ENCODE measurements at places on chromosomes 6 and 20. TPM values are rescaled to one million over a fixed set of nuclear protein-coding genes. Genes with fewer than 3 reads are reported as not detected.

- peaks cover 76% of the 10 kb centered on the region for H3K36me3 ChIP-seq
- H3K27ac ChIP-seq = peak overlapping the region; percentile 37
- DNase-seq = no peak
- H3K4me1 ChIP-seq = peaks cover 54% of the 10 kb centered on the region
Measured at GRCh38 chr6:35583893-35584688, 71.4 kb upstream of the TULP1 start.

GRCh38 chr20:52867305-52867704 is 104.9 kb upstream of the TSHZ2 start:
- no peaks in the 10 kb centered on the region for H3K36me3 ChIP-seq
- no peak overlapping the region for H3K27ac ChIP-seq
- DNase-seq = no peak
- H3K27me3 ChIP-seq = no peaks in the 10 kb centered on the region
- no peaks in the 10 kb centered on the region for H3K4me1 ChIP-seq

GRCh38 chr6:10315034-10315433 is 99.8 kb downstream of the TFAP2A start:
- no peak overlapping the region for H3K4me3 ChIP-seq
- no peak for DNase-seq
- no peaks in the 10 kb centered on the region for H3K36me3 ChIP-seq
- no peaks in the 10 kb centered on the region for H3K27me3 ChIP-seq
- peaks cover 33% of the 10 kb centered on the region for H3K4me1 ChIP-seq

Gene EYS
- not detected for total RNA-seq

Gene MUCL3
- total RNA-seq = not detected

GRCh38 chr6:95248499-95248898 is 328.8 kb upstream of the MANEA start:
- no peak overlapping the region for H3K4me3 ChIP-seq
- no peak overlapping the region for H3K27ac ChIP-seq
- no peaks in the 10 kb centered on the region for H3K4me1 ChIP-seq
- H3K36me3 ChIP-seq = no peaks in the 10 kb centered on the region
- no peaks in the 10 kb centered on the region for H3K27me3 ChIP-seq
- DNase-seq = no peak

DNA sequence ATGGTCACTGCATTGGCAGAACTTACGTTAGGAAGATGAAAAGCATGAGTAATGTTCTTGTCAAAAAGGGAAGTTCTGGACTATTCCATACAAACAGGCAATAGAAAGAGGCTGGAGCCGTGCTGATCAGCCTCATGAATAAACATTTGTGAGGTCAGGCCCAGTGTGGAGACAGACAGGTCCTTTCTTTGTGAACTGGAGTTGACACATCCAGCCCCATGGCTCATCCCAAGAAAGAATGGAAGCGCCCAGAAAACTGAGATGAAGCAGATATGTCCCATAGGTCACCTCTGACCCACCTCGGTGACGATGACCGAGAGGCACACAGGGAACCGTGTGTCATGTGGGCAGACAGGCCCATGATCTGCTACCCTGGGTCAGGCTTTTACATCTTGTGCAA is 276.0 kb upstream of the SGK1 start:
- H3K4me1 ChIP-seq = no peaks in the 10 kb centered on the region
- H3K27ac ChIP-seq = no peak overlapping the region
- H3K36me3 ChIP-seq = no peaks in the 10 kb centered on the region
- no peak for DNase-seq
- no peaks in the 10 kb centered on the region for H3K27me3 ChIP-seq

GRCh38 chr20:35718972-35719635 is 19.9 kb downstream of the ROMO1 start:
- H3K4me3 ChIP-seq = no peak overlapping the region
- H3K4me1 ChIP-seq = peaks cover 3% of the 10 kb centered on the region
- H3K27me3 ChIP-seq = no peaks in the 10 kb centered on the region
- no peak overlapping the region for H3K27ac ChIP-seq
- DNase-seq = no peak

DNA sequence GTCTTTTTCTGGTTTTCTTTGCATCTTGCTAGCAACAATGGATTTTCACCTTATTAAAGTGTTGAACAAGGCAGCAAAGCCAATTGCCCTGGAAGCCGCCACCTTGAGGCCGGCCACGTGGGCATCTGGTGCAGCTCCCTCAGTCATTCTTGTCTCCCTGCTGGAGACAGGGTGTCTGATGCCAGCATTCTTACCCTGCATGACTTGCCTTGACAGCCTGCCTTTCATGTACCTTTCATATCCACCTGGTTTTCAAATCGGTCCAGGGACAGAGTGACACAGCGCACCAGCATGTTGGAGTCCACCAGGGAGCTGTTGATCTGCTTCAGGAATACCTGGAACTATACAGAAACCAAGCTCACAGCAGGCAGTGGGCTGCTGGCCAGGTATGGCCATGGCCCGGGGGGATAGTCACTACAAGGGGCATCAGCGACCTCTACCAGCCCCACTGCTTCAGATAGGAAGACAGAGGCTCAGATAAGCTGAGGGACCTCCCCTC is 49.8 kb downstream of the MYH7B start:
- H3K27me3 ChIP-seq = no peaks in the 10 kb centered on the region
- DNase-seq = peak; percentile 43
- H3K36me3 ChIP-seq = peaks cover 100% of the 10 kb centered on the region
- H3K27ac ChIP-seq = no peak overlapping the region

Gene TRIM31
- total RNA-seq = not detected

All from suprapubic skin (tissue), 4 donors.